Kidney tubule cell (primary cell): ENCODE measurements at places on chromosomes 2 and 18.
A peak's percentile ranks its signal among the peaks of the same experiment; 100 is the strongest.

DNA sequence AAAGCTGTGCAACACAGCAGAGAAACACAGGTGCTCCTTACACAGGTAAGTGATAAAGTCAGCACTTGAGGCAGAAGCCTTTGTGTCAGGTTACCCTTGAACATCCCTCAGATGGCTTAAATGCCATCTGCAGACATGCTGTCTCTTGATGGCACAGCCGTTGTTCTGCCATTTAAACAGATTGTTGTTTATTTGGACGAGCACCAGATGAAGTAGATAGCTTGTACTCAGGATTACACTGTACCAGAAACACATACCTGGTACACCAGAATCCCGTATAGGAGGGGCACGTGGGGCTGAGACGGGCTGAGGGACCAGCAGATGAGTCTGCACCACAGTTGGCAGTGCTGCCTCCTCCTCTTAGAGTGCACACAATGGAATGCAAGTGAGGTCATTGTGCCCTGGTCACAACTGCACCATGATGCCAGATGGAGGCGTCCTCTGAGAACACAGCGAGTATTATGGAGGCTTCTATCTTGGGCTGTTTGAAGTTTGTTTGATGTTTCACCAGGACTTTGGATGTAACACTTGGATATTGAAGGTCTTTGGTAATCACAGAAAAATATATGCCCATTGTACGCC, 143.0 kb downstream of the TANC1 start:
- DNase-seq: no peak

DNA sequence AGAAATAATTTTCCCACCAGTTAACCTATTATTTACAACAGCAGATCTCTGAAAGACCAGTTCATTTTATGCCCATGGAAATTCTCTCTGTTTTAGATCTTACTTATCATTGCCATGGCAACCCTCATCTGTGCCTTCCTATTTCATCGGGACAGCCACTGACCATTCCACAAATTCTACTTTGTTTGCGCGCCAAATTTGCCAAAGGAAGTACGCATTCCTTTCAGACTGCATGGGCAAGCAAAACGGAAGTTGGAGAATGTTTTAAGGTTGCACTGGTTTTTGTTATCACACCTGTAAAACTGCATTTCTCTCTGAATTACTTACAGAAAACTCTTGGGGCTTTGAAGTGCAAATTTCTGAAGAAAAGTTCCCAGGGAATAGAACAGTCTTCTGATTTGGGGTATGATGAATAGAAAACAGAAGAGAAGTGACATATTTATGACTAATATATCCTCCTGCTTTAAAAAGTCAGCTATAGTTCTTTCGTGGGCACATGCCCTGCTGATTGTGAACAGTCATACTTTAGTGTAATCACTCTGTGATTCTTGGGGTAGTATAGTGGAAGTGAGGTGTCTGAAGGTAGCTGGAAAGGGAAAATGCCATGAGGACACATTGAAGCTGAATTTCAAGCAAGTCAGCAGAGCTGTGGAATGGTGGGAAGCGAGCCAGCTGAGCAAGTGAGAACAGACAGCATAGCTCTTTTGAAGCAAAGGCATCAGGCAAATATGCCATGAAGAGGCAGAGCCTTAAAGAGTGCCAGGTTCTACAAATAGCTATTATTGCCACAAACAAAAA, 20.9 kb downstream of the NETO1 start:
- no peak for DNase-seq

GRCh38 chr2:230879271-230879882, 14.6 kb downstream of the ITM2C start:
- DNase-seq: peak; percentile 52

- no peak for DNase-seq
Measured at GRCh38 chr2:60531701-60532133, 21.7 kb downstream of the BCL11A start.

DNA sequence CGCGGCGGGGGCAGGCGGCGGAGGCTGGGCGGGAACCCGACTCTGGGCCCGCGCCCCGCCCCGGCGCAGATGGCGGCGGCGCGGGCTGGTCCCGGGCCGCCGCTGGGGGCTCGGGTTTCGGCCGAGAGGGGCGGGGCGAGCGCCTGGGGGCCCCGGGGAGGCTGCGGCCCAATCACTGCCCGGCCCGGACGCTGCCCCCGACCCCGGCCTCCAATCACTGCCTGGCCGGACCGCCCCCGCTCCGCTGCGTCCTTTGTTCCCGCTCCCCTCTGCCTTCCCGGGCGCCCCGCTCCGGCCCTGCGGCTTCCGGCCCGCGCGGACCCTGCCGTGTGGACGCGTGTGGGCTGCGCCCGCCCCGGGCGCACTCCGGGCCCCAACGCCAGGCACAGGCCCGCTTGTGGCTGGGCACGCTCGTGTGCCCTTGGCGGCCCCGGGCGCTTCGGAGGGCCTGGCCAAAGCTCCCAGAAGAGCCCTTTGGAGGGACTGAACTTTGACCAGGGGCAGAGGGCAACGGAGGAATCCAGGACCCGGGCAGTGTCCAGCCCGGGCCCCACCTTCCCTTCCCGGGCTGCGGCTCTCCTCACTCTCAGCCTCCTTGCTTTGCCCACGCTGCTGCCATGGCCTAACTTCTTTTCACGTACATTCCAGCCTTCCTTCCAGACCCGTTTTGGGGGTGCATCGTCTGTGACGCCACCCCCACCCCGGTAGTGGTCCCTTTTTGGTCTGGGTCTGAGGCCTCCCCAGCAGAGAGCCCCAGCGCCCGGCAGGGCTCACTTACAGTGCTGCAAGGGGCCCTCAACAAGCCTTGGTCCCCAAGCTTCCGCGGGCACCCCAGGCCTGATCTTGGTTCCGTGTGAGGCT, 27.1 kb upstream of the PTMA start:
- peak; percentile 83 for DNase-seq

GRCh38 chr2:14650066-14650465, 17.5 kb downstream of the LRATD1 start:
- DNase-seq: no peak

GRCh38 chr2:142825861-142826260, 51.6 kb upstream of the KYNU start:
- no peak for DNase-seq

GRCh38 chr2:23625726-23626125, 240.7 kb downstream of the KLHL29 start:
- no peak for DNase-seq

- no peak for DNase-seq
Measured at GRCh38 chr2:127072396-127072795, 34.6 kb downstream of the BIN1 start.

DNA sequence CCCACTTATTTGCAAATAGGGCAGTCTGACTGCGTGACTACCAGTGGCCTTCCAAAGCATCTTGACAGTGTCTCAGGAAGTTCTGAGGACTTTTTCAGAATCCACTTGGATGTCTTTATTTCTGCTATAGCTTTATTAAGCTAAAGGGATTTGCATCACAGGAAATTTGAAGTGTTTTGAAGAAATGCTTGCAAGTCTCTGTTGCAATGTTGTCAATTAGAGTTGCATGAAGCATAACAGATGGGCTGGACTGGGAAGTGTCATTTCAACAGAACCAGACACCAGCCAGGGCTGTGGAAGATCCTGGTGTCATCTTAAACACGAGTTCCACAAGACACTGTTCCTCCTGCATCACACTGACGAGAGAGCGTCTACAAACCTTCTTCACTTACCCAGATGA, 224.5 kb downstream of the EN1 start:
- no peak for DNase-seq

DNA sequence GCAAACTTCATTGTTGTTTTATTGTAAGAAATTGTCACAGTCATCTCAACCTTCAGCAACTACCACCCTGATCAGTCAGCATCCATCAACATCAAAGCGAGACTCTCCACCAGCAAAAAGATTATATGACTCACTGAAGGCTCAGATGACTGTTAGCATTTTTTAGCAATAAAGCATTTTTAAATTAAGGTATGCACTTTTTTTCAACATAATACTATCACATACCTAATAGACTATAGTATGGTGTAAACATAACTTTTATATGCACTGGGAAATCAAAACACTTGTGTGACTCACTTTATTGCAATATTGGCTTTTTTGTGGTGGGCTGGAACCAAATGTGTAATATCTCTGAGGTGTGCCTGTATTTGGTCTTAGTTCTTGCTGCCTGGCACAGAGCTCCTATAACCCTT, 15.6 kb downstream of the SCN1A start:
- DNase-seq: no peak

GRCh38 chr18:48428475-48429177, 19.4 kb upstream of the ZBTB7C start:
- no peak for DNase-seq

DNA sequence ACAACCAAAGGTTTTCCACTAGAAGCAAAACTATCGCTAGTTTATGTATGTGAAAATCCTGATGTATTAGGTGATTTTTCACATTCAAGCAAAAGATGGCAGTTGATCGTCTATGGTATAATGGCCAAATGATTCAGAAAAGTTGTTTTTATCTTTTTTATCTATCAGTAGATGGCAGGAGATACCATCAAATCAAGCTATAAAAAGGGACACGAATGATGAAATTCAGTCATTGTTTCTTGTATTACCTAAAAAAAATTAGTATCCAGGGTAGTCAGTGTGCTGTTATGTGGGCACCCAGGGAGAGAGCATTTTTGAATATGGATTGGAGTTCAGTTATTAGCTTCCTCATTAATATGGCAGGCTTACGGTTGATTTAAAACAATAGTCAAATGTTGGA, 22.9 kb upstream of the CAVIN2 start:
- DNase-seq: no peak

- no peak for DNase-seq
Measured at GRCh38 chr2:112876257-112876970, 34.6 kb upstream of the IL37 start.

DNA sequence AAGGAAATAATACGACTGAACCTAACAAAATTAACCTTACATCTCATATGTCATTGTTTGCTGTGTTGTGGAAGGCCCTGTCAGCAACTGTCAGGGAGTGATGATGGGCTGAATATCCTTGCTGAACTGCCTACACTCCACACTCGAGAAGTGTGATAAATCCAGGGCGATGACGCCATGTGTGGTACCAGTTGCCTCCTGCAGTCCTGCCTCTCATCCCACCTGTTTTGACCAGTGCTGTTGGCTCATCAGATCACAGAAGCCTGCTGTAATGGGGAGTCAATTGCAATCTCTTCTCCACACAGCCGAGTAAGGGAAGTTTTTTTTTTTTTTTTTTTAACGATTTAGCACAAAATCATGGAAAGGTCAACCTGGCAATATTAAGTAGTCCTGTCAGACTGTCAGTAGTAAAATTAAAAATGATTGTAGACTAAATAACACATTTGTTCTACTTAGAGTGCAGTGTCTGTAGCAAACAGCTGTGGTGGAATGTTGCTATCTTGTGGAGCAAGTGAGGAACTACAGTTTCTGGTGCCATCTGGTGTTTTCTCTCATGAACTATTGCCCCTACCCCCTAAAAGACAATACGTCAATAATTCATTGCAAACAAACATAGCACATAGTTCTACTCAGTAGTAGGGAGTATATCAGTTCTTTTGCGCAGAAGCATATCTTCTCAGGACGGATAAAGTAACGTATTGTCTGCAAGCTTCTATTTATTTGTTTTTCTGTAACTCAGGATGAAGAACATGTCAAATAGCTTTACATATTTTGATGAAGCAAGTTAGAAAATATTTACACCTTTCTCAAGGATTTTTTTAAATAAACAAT, 347.6 kb downstream of the CTNNA2 start:
- DNase-seq: peak; percentile 35

DNA sequence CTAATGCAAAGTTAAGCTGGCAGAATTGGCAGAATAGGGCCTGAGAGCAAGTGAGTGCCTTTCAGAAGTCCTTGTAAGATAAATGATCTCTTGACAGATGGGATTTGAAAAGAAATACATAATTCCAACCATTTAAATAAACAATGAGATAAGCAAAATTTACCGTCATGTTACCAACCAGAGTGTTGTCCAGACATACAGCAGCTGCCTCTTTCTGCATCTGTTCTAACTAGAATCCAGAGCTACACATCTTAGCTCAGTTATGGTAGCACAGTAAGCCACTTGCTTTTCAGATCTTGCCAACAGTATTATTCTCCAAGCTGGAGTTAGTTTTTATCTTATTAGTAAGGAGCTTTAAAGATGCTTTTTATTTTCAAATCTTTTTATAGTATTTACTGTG, 179.6 kb downstream of the BARD1 start:
- DNase-seq: no peak

DNA sequence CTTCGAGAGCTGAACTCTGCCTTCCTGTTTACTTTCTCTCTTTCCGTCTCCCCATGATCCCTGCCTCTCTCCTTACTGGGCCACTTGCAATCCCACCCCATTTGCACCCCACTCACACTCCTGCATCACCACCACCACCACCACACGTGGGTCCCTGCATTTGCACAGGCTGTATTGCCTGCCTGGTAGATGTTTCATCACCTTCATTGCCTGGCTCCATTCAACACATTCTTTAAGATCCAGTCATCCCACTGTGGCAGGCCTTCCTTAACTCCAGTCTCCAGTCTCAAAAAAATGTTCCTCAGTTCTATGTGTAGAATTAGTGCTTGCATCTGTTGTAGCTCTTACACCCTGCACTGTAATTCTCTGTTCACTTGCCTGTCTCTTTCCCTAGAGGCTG, 13.9 kb downstream of the NOSTRIN start:
- DNase-seq: peak; percentile 81

DNA sequence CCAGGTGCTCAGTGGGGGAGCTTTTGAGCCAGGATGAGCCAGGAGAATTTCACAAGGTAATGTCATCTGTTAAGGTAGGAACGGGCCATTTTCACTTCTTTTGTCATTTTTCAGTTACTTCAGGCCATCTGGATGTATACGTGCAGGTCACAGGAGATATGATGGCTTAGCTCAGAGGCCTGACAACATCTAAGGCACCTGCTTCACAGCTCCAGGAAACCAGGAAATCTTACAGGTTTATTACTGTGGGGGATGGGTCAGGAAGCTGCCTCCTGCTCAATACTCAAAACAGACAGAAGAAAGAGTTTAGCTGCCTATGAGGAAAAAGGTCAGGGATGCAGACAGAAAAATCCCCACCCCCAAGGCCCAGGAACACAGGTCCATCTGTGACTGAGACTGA, 364.3 kb upstream of the LRP1B start:
- DNase-seq: no peak

DNA sequence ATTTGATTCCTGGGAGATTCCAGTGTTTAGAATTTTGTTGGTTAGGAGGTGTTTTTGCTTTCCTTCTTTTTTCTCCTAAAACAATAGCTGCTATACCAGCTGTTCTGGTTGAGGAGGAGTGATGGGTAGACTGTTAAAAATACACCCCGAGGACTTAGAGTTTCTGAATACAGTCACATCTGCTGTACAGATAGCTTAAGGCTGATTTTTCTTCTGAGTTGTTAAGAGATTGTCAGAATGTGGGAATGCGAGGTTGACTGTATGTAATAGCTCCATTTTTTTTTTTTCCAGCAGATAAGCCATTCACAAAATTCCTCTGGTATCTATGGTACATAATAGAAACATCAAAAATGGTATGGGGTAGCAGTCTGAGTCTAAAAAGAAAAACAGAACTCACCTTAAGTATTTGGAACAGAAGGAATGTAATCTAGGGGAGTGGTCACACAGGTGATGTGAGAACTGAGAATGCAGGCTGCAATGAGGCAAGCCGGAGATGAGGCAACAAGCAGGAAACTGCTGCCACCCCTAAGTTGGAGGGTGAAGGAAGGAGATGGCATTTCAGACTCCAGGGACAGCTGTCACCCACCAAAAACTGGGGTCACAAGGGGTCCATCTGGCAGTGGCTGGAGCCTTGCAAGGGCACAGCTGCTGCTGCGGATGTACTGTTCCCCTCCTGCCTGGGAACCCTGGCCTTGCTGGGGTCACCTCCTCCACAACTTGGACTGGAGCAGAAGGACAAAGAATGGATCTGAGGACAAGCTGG, 2.4 kb downstream of the DGKD start:
- no peak for DNase-seq

- no peak for DNase-seq
Measured at GRCh38 chr2:101623031-101623521, 74.4 kb upstream of the MAP4K4 start.

GRCh38 chr2:101440127-101440738, 34.7 kb downstream of the RFX8 start:
- no peak for DNase-seq
